Pancreas (tissue), 10 donors: ENCODE measurements at places on chromosomes 7 and 10. TPM values are rescaled to one million over a fixed set of nuclear protein-coding genes. Genes with fewer than 3 reads are reported as not detected.

DNA sequence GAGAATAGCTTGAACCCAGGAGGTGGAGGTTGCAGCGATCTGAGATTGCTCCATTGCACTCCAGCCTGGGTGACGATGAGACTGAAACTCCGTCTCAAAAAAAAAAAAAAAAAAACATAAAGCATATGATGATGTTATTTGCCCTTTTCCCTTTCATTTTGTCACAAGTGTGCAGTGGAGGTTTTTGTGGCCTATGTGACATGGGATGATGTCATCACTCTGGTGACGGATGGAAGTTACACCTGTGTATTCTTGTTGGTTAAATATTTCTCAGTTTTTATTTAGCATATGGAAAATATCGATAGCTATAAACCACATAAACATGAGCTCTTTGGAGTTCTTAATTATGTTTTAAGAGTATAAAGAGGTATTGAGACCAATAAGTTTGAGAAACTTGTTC is 71.8 kb upstream of the EMX2 start:
- no peak for DNase-seq

DNA sequence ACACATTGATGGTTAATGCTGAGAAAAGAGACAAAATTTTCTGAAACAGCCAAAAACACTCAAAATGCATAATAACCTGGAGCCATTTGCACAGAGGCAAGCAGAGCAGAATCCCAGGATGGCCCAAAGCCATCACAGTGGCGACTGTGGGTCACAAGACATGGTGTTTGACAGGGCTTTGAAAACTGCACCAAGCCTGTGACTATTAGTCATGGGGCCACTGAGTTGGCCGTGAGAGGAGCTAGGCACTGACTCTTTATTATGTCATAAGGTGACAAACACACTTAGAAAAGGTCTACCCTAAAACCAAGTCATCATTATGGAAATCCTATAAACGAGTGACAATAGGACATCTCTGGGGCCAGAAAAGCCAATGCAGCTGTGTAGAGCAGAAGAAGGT is 23.9 kb downstream of the DRGX start:
- no peak for DNase-seq

The CHCHD3 gene
- polyA plus RNA-seq: 7.9 TPM

The NPY4R2 gene
- not detected for polyA plus RNA-seq

The PAXIP1 gene
- 3.5 TPM for polyA plus RNA-seq

The LRWD1 gene
- 18.4 TPM for polyA plus RNA-seq

The SPAM1 gene
- polyA plus RNA-seq: not detected
